H7 (cell line): ENCODE measurements at places on chromosomes 6 and 20. TPM values are rescaled to one million over a fixed set of nuclear protein-coding genes. Genes with fewer than 3 reads are reported as not detected.

FAM217A gene
- total RNA-seq, result not detected in 2 replicates

VPS16 gene
- 25.3 and 27.5 TPM in 2 replicates for total RNA-seq

ERVFRD-1 gene
- not detected in 2 replicates for total RNA-seq

BMP2 gene
- 5.9 and 13.0 TPM in 2 replicates for total RNA-seq

ZMYND8 gene
- total RNA-seq, result 28.1 and 36.2 TPM in 2 replicates

SOBP gene
- total RNA-seq, result 1.3 and 6.8 TPM in 2 replicates

CAGE1 gene
- 0.11 and 0.21 TPM in 2 replicates for total RNA-seq

PFDN4 gene
- total RNA-seq, result 64.5 and 111 TPM in 2 replicates

MYBL2 gene
- total RNA-seq, result 76.2 and 111 TPM in 2 replicates

GRCh38 chr6:900716-901605, 208.0 kb upstream of the EXOC2 start:
- no peak for DNase-seq

DNA sequence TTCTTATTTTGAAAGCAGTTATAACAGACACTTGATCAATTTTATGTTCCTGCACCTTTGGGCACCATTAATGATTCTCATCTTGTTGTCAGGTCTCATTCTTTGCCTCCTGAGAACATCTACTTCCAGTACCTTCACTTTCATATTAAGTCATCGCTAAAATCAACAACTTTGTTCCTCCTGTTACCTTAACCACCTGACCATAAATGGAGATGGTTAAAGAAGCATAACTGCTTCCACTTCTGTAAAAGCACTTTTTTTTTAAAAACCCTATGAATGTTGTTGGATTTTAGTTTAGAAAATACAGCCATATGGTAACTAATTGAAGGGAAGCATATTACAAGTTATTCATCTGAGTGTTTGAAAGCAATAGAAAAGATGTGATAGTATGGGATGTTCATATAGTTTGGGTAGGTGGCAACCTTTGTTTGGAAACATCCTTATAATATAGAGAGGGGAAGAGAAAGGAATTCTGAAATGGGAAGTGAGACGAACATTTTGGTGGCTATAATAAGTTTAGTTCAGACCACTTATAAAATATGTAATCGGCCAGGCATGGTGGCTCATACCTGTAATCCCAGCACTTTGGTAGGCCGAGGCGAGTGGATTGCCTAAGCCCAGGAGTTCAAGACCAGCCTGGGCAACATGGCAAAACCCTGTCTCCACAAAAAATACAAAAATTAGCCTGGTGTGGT, 53.9 kb downstream of the AFG1L start:
- DNase-seq, result no peak

GRCh38 chr20:58636983-58637421, 14.1 kb upstream of the STX16 start:
- DNase-seq, result peak; percentile 84

- DNase-seq, result no peak
These were observed 39.7 kb downstream of the TAF4 start for GRCh38 chr20:62025832-62026563.

DNA sequence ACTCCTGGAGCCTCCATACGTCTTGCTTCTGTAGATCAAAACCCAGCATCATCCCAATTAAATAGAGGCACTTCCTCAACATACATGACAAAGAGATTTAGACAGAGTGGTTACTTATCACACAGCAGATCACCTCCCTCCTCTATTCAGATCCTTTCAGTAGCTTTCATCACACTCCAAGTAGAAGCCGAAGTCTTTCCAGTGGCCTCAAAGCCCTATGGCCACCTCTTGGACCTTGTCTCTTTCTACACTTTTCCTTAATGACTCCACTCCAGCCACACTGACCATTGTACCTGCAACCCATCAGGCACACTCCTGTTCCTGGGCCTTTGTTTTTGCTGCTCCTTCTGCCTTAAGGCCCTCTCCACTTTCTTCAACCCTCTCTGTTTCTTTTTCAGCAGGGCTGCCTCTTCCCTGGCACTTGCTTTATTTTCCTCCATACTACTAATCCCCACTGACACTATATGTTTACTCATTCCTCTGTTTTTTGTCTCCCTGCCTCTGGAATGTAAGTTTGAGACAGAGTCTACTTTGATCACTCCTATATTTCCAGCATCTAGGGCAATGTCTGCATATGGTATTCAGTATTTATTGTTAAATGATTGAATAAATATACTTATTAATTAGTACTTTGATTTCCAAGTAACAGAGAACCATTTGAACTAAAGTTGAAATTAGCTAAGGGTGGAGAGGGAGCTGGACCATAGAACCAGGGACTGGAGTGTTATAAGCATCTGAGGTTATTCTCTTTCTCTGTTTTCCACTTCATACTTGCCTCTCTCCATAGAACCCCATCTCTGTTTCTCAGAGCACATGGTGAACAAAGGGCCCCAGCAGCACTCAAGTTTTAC, 43.4 kb upstream of the TRAM2 start:
- DNase-seq, result no peak

DNA sequence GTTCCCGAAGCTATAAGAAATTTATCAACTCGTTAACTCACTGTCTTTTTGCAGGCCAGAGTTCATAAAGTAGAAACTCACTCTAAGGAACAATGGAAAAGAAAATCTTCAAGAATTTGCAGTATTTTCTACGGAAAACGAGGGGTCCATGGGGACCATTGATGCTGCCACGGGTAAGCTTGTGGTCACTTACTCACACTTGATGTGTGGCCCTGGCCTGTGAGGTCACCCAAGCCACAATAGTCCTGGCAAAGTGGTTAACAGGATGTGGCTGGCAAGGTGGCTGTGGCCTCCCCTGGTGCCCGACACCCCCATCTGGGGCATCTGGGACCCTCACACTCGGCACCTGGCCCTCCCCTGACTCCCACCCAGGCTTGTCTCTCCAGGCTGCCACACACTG, 123.4 kb downstream of the C6orf118 start:
- DNase-seq, result no peak

DNA sequence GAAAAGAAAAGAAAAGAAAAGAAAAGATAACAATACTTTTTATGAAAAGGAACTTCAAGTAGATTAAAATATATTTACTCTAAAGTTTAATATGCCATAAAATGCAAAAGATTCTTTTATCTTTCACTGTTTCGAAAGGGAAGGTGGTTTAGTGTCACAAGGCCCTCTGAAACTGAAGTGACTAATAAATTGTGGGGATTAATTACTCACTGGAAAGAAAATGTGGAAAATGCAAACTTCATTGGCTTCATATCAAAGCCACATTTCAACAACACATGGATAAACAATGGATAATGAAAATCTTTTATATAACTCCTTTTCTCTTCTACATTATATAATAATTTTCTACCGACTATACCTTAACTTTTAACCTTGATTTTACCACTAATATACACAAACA, 320.5 kb upstream of the RSPO3 start:
- no peak for DNase-seq

GRCh38 chr6:157218371-157219198, 104.7 kb downstream of the TMEM242 start:
- peak; percentile 55 for DNase-seq

- peak; percentile 14 for DNase-seq
These were observed 21.0 kb downstream of the COL9A1 start for GRCh38 chr6:70281923-70282311.

GRCh38 chr6:2547355-2547754, 203.4 kb downstream of the MYLK4 start:
- no peak for DNase-seq

- DNase-seq, result no peak
These were observed 152.1 kb upstream of the RIMS1 start for GRCh38 chr6:71733970-71734899.

DNA sequence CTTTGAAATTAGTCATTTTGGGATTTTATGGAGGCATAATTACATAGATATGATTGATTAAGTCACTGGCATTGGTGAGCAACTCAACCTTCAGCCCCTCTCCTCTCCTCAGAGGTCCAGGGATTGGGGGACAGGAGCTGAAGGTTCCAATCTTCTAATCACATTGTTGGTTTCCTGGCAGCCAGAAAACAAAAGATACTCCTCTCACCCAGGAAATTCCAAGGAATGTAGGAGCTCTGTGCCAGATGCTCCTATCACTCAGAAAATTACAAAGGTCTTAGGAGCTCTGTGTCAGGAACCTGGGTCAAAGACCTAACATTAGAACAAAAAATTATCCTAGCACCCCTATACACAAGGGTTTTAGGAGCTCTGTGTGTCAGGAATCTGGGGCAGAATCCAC, 679.7 kb upstream of the ID4 start:
- no peak for DNase-seq

- peak; percentile 98 for DNase-seq
These were observed 3.3 kb downstream of the ID1 start for GRCh38 chr20:31608251-31608945.

- DNase-seq, result no peak
These were observed 4.0 kb upstream of the ATXN1 start for GRCh38 chr6:16765235-16765634.

GRCh38 chr20:8853805-8854338, 215.0 kb upstream of the PLCB4 start:
- DNase-seq, result peak; percentile 54

DNA sequence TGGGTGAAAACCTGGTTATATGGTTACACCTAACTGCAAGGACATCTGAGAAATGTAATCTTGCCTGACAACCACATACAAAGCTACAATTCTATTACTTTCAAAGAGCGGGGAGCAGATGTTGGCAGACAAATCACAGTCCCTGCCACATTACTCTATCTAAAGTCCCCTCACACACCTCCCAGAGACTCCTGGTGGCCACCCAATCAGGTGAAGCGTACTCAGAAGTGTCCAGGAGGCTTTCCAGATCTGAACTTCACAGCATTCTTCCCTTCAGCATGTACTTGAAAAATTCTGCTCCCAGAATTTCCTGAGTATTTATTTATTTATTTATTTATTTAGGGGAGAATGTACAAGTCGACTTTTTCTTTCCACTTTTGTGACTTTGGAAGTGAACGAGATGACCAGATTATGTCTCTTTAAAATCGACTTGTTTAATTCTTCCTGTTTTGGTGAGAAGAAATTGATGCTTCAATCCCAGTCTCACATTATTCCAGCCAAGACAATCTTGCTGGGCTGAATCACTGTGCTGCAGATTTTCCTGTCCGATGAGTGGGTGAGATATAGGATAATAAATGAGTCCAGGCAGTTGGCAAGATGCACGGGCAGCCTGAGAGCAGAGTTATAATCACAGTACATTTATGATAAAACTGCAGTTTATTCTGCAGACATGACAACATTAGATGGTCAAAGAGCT, 46.9 kb upstream of the POPDC3 start:
- no peak for DNase-seq

- DNase-seq, result no peak
These were observed 16.0 kb upstream of the ATRN start for GRCh38 chr20:3454831-3455230.

DNA sequence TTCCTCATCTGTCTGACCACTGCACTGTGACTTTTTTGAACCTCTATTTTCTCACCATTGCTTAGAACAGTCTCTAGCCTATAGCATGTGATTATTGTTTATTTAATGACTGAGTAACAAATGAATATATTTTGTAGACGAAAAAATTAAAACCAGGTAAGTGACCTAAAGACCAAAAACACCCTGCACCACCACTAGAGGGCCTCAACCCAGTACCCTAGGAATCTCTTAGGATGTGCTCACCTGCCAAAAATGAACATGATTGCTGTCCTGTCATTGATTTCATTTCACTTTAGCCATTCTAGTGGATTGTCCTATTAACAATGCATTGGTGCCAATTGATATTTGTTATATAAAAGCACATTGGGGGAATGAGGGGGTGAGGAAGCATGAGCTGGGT, 199.1 kb downstream of the COL9A1 start:
- no peak for DNase-seq

- no peak for DNase-seq
These were observed 13.8 kb upstream of the HLA-G start for GRCh38 chr6:29813809-29814208.

DNA sequence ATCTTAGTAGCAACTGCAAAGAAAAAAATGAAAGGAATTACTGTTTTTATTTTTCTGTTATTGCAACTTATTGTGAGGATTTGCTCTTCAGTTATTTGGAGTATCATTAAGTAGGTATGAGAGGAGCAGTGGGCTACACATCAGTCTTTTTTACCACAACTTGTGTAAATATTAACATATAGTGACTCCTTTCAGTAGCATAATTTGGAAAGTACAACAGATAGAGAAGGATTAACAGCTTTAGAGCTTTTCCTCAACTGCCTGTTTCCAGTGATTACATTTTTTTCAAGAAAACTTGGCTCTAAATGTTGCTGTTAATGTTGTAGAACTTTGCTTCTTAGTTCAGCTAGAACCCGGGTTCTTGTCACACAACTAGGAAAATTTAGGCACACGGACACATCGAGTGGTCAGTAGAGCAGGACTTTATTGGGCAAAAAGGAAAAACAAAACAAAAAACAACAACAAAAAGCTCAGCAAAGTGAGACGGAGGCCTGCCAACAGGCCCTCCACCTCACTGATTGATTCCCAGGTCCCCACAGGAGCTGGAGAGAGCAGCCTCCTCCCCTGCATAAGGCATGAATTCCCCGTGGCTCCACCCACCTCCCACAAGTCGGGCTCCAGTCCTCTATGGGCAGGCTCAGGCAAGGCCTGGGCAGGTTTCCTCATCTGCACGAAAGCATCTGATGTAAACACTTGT, 75.1 kb downstream of the ADGRG6 start:
- peak; percentile 56 for DNase-seq

- no peak for DNase-seq
These were observed 905 bp downstream of the PPARD start for GRCh38 chr6:35343092-35343834.

GRCh38 chr6:45072016-45072415, 256.1 kb upstream of the RUNX2 start:
- no peak for DNase-seq

DNA sequence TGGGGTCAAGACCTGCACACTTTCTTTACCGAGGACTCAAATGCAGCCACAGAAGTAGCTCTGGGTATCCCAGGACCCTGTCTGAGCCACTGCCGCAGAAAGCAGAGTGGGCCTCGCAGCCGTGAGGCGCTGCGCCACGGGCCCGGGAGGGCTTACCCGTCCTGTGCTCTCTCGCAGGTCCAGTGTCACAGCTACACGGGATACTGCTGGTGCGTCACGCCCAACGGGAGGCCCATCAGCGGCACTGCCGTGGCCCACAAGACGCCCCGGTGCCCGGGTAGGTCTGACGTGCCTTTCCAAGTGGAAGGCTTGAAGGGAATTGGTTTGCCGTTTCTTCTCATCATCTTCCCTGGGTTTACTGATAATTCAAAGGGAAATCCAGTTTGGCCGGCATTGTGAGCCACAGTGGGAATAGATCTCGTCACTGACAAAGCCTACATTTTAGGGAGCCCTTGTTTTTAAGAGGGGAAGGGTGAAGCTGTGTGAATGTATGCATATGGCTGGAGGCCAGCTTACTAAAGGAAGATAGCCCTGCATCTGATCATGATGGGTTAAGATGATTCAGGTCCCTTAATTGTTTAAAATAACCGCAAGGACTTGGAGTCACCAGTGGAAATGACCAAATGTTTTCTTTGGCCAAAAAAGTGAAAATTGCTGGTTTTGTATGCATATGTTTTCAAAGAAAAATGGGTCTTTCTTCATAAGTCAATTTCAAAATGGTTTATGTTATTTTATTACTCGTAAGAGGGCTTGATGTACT, 86.6 kb downstream of the SMOC2 start:
- no peak for DNase-seq

- DNase-seq, result no peak
These were observed 60.0 kb downstream of the CPNE5 start for GRCh38 chr6:36779227-36779626.
